Endothelial cell (in vitro differentiated cells): ENCODE measurements at places on chromosomes 3 and 15.

GRCh38 chr3:14784087-14784681 is 34.6 kb upstream of the FGD5 start:
- DNase-seq: no peak

GRCh38 chr15:32986147-32986546 is 208.4 kb downstream of the FMN1 start:
- no peak for DNase-seq

- DNase-seq: no peak
Observed at GRCh38 chr15:60419753-60420152, 22.0 kb upstream of the ANXA2 start.

GRCh38 chr3:72308641-72309040 is 523.7 kb upstream of the PROK2 start:
- no peak for DNase-seq

DNA sequence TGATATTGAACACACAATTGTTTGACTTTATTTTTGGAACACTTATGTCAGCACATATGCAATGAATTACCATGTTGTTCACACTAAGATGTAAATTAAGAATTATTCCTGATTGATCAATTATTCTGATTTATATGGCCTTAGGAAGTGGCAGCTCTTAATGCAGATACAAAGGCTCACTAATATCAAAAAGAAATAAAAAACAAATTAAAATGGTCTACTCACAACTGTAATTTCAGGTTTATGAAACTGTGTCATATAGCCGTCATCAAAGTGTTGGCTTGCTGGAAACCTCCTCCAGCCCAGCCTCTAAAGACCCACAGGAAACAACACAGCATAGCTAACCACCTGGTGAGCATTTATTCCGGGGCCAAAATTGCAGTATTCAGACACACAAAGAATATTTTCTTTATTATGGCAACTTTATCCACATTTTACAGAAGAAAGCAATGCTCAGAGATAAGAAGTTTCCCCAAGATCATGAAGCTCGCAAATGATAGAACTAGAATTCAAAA is 33.4 kb downstream of the PDZRN3 start:
- DNase-seq: no peak

GRCh38 chr3:12489368-12489767 is 5.1 kb downstream of the TSEN2 start:
- no peak for DNase-seq

GRCh38 chr3:153072856-153073255 is 89.2 kb upstream of the RAP2B start:
- no peak for DNase-seq

DNA sequence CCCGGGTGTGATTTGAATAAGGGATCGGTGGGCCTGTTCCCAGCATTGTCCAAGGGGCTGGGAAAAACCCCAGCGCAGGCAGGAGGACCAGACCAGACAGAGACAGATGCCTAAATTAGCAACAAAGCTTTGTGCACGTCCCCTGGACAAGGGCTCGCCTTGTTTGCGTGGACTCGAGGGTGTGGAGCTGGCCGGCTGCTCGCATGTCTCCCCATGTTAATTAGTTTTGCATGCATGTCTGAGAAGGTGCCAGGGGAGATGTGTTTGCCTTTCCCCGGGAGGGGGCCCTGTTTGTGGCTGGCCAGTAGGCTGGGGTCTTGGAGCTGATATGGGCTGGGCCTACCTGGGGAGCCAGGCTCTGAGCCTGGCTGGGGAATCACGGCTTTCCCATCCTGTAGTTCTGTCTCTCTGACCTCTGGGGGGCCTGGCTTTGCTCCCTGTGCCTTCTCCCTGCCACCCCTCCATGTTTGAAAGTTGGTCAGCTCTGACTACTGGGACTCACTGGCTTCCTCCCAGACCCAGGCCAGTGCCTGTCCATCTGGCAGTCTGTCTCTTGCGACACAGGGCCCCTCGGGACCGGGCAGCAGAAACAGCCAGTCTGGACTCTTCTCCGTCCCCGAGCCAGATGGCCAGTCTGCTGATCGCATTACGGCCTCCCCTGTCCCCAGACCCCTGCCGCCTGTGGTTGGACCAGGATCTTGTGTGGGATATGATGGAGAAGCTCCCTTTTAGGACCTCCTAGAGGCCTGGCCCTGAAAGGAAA is 55.4 kb upstream of the POLG start:
- no peak for DNase-seq

GRCh38 chr3:120049881-120050539 is 44.2 kb downstream of the GSK3B start:
- DNase-seq: no peak

DNA sequence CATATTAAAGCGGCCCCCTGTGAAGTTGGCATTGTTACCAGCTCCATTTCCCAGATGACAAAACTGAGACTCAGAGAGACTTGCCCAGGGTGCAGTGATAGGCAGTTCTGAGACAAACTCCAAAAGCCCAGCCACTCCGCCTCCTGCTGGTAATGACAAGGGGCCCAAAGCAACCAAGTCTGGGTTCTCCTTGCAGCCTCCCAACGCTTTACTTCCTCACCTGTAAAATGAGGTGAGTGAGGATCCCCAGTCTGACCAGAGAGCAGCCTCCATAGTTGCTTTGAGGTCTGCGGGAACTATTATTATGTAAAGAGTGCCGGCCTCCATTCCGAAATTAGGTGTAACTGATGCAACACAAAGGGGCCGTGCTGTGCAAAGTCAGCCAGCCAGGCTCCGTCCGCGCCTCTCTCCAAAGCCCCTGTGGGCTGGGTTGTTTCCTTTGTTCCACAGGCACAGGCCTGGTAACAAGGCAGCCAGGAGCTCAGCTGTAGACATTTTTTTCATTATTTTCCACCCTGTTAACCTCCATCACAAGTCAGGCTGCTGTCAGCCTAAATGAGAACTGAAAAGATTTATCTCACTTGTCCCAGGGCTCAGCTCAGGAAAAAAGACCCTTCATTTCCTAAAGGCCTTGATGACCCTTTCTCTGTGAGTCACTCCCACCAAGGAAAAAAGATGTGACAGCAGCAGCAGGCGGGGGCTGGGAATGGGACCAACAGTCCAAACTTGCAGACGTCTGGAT is 139.1 kb upstream of the RAD18 start:
- no peak for DNase-seq

- no peak for DNase-seq
Observed at GRCh38 chr3:172415323-172415722, 32.9 kb downstream of the GHSR start.

GRCh38 chr3:170739410-170739809 is 130.6 kb downstream of the RPL22L1 start:
- no peak for DNase-seq

DNA sequence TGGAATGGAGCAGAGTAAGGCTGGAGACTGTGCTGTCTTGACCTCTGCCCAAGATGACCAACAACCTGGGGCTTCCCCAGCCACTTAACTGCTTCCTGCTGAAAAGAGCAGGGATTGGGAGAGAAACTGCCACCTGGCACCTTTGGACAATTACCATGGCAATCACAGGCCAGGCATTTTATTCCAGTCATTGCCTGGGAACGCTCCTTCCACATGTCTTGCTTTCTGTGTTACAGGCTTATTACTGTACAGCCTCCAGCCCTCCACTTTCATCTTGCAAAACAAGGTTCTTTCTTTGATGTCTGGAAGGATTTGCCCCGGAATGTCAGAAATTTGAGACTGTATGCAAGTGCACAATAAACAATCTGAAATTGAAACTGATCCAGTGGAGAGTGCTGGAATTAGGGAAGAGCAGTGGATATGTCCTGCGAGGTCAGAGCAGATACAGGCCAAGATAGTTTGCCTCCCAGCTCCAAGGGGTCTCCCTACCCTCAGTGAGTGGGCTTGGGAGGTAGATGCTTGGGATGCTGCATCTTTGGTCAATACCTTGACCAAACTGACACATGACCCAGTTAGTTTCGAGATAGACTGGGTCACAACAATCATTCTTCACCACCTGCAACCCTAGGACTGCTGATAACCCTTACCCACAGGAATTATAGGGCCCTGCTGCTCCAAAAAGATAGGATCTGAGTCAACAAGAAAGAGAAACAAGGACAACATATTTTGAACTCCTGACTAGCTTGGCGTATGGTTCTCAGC is 2.7 kb downstream of the PPP1R14D start:
- no peak for DNase-seq

DNA sequence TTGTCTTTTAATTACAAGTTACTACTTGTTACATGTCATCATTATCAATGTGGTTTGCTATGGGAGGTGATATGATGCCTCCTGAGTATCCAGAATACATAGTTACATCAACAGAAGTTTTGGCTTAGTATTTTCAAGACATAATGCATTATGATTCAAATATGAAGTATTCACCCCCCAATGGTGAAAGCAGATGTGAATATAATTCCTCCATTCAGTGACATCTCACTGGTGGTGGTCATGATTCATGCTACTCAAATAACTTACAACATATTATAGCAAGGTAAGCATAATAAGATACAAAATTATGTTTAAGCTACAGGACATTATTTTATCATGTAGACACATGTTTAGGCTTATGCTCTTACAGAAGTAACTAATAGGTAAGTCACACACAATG is 34.9 kb upstream of the TTBK2 start:
- no peak for DNase-seq

DNA sequence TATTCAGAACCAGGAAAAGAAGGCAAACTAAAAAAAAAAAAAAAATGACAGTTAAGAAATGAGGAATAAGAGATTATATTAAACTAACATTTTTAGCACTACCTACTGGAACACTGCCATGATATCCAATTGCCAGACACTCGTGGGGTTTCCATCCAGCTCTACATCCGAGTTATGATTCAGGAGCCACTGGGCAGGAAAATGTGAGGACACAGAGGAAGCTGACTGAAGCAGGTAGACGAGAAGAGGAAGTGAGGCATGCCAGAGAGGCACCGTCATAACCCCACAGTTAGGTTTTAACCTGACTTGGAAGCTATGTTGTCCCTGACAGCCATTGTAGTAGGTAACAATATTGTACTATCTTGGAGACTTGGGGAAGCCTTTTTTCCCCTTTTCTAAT is 495.0 kb downstream of the NLGN1 start:
- DNase-seq: no peak

GRCh38 chr3:40042752-40043443 is 233.5 kb downstream of the MYRIP start:
- DNase-seq: no peak
